ENCODE measurements at places on chromosomes 1 and 21. TPM values are rescaled to one million over a fixed set of nuclear protein-coding genes. Genes with fewer than 3 reads are reported as not detected.
A peak's percentile ranks its signal among the peaks of the same experiment; 100 is the strongest.

DNA sequence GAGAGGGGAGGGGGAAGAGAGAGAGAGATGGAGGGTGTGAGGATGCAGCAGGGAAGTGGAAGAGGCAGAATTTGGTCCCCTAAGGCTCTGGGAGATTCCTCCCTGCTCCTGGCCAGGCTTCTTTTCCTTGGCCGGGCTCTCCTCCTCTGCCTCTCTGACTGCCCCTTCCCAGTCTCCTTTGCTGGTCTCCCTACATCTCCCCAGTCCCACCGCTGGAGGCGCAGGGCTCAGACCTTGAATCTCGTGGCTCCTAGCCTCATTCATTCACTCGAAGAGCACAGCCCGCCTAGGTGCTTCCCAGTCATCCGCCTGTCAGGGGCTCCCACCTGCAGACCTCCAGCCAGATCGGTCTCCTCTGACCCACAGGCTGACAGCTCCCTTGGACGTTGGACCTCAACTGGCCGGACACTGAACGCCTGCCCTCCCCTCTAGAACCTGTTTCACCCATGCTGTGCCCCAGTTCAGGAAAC is 76.5 kb downstream of the VWA5B1 start:
- peak; percentile 32 for DNase-seq
- peaks cover 72% of the 10 kb centered on the region for H3K27me3 ChIP-seq
- H3K4me1 ChIP-seq: peaks cover 7% of the 10 kb centered on the region
- H3K4me3 ChIP-seq: peak overlapping the region; percentile 41
- H3K27ac ChIP-seq: no peak overlapping the region
- H3K36me3 ChIP-seq: no peaks in the 10 kb centered on the region

DNA sequence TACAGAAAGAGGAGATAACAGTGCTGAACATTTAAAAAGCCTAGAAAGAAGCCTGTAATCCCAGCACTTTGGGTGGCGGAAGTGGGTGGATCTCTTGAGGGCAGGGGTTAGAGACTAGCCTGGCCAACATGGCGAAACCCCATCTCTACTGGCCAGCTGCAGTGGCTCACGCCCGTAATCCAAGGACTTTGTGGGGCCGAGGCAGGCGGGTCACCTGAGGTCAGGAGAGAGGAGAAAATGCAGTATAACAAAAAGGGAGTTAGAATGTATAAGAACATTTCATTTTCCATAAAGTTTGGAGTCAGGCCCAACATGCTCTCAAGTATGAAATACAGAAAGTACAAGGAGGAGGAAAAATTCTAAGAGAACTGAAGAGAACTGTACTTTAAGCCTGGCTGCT is 134.5 kb downstream of the SMYD3 start:
- H3K27me3 ChIP-seq: no peaks in the 10 kb centered on the region
- H3K4me1 ChIP-seq: no peaks in the 10 kb centered on the region
- no peak overlapping the region for H3K27ac ChIP-seq
- no peak for DNase-seq
- H3K4me3 ChIP-seq: no peak overlapping the region

DNA sequence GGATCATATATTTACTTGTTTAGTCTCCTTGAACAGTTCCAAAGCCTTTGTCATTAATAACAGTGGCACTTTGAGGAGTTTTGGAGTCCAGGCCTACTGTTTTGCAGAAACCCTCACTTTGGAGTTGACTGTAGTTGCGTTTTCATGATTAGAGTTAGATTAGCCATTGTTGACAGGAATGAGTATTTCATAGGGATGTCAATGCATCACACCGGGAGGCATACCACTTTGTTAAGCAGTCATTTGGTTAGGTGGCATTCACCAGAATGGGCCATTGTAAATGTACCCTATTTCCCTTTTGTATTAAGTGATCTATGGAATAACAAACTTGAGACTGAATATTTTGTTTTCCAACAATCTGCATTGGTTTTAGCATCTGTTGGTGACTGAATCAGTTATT is 11.8 kb downstream of the MRPS6 start:
- no peak overlapping the region for H3K4me3 ChIP-seq
- no peaks in the 10 kb centered on the region for H3K27me3 ChIP-seq
- DNase-seq: no peak
- H3K36me3 ChIP-seq: no peaks in the 10 kb centered on the region
- H3K4me1 ChIP-seq: peaks cover 13% of the 10 kb centered on the region
- no peak overlapping the region for H3K27ac ChIP-seq

DNA sequence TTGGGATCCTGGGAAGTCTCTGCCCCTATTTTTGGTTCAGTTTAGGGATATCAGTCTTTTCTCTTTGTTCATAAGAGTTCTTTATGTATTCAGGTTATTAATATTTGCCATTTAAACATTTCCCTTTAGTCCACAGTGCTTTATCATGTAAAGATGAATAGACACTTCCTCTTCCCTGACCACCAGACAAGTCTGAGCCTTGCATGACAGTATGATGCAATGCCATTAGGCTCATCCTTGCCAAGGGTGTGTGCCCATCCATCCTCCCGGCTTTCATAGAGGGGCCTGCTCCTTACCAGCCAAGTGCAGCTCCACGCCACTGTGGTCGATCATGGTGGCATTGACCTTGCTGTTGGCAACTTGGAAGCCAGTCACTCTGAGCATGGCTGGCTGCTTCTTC is 52.1 kb downstream of the ZSCAN20 start:
- H3K4me1 ChIP-seq: no peaks in the 10 kb centered on the region
- no peaks in the 10 kb centered on the region for H3K36me3 ChIP-seq
- no peak for DNase-seq
- no peak overlapping the region for H3K27ac ChIP-seq

- H3K4me1 ChIP-seq: no peaks in the 10 kb centered on the region
- DNase-seq: no peak
- no peak overlapping the region for H3K27ac ChIP-seq
- H3K36me3 ChIP-seq: no peaks in the 10 kb centered on the region
Measured at GRCh38 chr1:61533546-61533945, 191.4 kb downstream of the TM2D1 start.

Gene LEMD1
- not detected for total RNA-seq

Gene GNPAT
- 54.8 TPM for total RNA-seq

Data from heart left ventricle (tissue), 16 donors.